Psoas muscle (tissue), 8 donors: ENCODE measurements at places on chromosomes 2 and 18. TPM values are rescaled to one million over a fixed set of nuclear protein-coding genes. Genes with fewer than 3 reads are reported as not detected.

The IFIH1 gene
- 2.4 TPM for total RNA-seq

The CYP27A1 gene
- total RNA-seq: 46.8 TPM

The ZSWIM2 gene
- not detected for total RNA-seq

The MAPRE3 gene
- 116 TPM for total RNA-seq

The DSEL gene
- 1.4 TPM for total RNA-seq

The DLX2 gene
- total RNA-seq: not detected

The RGPD4 gene
- total RNA-seq: not detected

The ALLC gene
- not detected for total RNA-seq

The RAMP1 gene
- total RNA-seq: 32.8 TPM

The ANKZF1 gene
- 12.8 TPM for total RNA-seq

The BUB1 gene
- 0.69 TPM for total RNA-seq

The CIDEA gene
- total RNA-seq: not detected

The KCNG2 gene
- total RNA-seq: 0.27 TPM

The HOXD12 gene
- not detected for total RNA-seq

The SIX2 gene
- 30.4 TPM for total RNA-seq

The MTCL1 gene
- total RNA-seq: 2.1 TPM

The RBM43 gene
- 3.1 TPM for total RNA-seq

The PPP4R3B gene
- 22.7 TPM for total RNA-seq

The OTOS gene
- total RNA-seq: not detected

The RIT2 gene
- total RNA-seq: not detected

The KRTCAP3 gene
- total RNA-seq: 2.2 TPM

The LRRTM4 gene
- total RNA-seq: 0.32 TPM

The PXDN gene
- total RNA-seq: 15.4 TPM

The SLC23A3 gene
- 0.86 TPM for total RNA-seq

The ZNF396 gene
- total RNA-seq: 0.78 TPM

The RAB12 gene
- total RNA-seq: 111 TPM

The FSHR gene
- total RNA-seq: not detected

The GPR39 gene
- total RNA-seq: not detected

The STARD6 gene
- total RNA-seq: not detected

The DCDC2C gene
- not detected for total RNA-seq

The IL1F10 gene
- total RNA-seq: not detected

The ITGB6 gene
- total RNA-seq: 4.6 TPM

The CXCR4 gene
- total RNA-seq: 6.9 TPM

The COL4A4 gene
- 12.3 TPM for total RNA-seq

The TMEM37 gene
- 1.2 TPM for total RNA-seq

The EHBP1 gene
- 18.1 TPM for total RNA-seq

The PRSS56 gene
- 2.0 TPM for total RNA-seq

The MAP3K19 gene
- total RNA-seq: not detected

The PJVK gene
- 1.2 TPM for total RNA-seq

The SAG gene
- total RNA-seq: not detected

The PDE6D gene
- total RNA-seq: 13.8 TPM

The KCNIP3 gene
- total RNA-seq: 0.97 TPM

The SERPINB10 gene
- total RNA-seq: not detected

The LRRC30 gene
- 1.5 TPM for total RNA-seq

The OXER1 gene
- 0.19 TPM for total RNA-seq

The ING5 gene
- total RNA-seq: 18.9 TPM

The RASGRP3 gene
- 19.7 TPM for total RNA-seq
